Ovary (tissue), 10 donors: ENCODE measurements at places on chromosomes 5 and 9. TPM values are rescaled to one million over a fixed set of nuclear protein-coding genes. Genes with fewer than 3 reads are reported as not detected.

CFAP157 gene
- total RNA-seq: 4.2 TPM

DNA sequence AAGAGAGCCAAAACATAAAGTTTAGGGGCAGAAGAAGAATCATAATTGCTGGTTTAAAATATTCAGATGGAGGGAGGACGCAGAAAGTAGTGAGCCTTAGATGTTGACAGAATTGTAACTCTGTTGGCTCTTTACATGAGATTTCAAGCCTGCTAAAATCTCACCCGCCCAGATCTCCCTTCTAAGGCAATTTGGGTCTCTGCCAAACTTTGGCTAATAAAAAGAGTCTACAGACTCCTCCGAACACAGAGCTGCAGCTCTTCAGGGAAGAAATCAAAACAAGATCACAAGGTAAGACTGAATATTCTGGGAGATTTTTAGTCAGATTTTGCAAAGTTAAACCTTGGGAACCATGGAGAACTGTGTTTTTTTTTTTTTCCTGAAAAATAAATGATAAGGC lies at the start of gene IL33:
IL33 (plus strand) TSS at position 246 of the 400 bp plus-strand sequence. CDS start 25,888 bp downstream, outside the sequence.
- DNase-seq: no peak

STK32A gene
- total RNA-seq: 7.3 TPM

DNA sequence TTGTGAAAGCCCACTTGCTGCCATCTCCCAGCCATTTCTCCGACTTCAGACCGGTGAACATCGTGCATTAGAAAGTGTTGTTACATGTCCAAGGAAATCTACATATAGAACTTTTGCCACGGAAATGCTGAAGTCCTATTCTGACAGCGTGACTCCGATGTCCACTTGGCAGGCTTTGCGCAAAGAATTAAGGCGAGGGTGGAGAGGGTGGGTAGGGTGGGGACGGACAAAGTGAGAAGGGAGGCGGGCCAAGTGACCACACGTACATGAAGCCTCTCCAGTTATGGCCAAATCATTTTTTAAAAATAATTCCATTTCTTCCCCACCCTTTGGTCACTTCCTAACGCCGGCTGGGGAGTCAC lies 460 bp upstream of the ACO1 start:
- DNase-seq: no peak

GRCh38 chr9:69697475-69697874 lies 25.3 kb upstream of the APBA1 start:
- peak; percentile 10 for DNase-seq

FOXD4L6 gene
- total RNA-seq: not detected

DNA sequence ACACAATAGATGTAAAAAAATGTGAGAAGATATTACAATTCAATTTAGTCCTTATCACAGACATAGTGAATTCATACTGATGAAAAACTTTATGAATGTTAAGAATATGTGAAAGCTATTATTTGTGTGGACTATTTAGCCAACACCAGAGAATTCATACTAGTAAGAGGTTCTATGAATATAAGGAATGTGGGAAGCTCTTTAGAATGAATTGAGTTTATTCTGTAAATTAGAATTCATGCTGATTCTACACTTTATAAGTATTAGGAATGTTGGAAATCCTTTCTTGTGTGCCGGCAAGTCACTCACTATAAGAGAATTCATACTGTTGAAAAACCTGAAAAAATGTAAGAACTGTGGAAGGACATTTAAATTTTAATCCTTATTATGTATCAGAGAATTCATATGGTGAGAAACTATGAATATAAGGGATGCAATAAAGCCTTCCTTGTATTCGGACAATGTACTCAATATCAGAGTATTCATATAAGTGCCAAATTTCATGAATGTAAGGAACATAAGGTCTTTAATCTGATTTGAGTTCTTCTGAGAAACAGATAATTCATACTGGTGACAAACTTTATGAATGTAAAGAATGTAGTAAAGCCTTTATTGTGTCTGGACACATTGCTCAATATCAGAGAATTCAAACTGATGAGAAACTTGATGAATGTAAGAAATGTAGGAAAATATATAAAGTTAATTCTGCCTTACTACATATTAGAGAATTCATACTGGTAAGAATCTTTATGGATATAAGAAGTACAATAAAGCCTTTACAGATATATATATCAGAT lies 21.6 kb upstream of the PCDHA1 start:
- no peak for DNase-seq

DNA sequence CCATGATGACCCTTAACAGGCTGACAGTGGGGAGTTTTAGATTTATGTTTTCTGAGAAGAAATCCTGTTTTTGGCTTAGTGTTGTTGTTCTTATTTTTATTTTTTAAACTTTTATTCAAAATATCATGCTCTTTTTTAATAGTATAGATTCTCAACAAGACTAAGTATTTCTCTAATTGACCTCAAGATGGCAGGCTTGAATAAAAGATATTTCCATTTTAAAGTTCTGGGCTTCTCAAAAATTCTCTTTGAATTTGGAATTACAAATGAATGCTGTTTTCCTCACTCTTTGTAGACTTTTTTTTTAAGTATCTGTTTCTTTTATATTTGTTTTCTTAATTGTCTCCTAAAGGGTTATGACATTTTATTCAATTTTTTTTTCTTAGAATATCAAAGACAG lies 50.0 kb upstream of the SH3GL2 start:
- DNase-seq: no peak

DNA sequence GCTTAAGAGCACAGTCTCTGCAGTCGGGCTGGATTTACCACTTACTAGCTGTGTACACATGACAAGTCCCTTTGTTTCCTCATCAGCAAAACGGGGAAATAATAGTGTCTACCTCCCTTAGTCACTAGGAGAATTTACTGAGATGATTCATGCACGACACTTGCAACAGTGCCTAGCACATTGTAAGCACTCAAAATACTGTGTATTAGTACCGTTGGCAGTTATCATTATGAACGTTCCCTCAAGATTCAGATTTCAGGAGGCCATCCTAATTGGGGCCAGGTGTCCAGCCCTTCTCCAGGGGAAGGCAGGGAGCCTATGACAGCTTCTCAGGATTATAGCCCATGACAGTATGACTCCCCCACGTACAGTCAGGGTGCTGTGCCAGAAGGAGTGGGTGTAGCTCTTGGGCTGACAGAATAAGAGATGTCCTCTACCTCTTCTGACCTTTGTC lies 164.3 kb downstream of the DOCK2 start:
- DNase-seq: no peak

DNA sequence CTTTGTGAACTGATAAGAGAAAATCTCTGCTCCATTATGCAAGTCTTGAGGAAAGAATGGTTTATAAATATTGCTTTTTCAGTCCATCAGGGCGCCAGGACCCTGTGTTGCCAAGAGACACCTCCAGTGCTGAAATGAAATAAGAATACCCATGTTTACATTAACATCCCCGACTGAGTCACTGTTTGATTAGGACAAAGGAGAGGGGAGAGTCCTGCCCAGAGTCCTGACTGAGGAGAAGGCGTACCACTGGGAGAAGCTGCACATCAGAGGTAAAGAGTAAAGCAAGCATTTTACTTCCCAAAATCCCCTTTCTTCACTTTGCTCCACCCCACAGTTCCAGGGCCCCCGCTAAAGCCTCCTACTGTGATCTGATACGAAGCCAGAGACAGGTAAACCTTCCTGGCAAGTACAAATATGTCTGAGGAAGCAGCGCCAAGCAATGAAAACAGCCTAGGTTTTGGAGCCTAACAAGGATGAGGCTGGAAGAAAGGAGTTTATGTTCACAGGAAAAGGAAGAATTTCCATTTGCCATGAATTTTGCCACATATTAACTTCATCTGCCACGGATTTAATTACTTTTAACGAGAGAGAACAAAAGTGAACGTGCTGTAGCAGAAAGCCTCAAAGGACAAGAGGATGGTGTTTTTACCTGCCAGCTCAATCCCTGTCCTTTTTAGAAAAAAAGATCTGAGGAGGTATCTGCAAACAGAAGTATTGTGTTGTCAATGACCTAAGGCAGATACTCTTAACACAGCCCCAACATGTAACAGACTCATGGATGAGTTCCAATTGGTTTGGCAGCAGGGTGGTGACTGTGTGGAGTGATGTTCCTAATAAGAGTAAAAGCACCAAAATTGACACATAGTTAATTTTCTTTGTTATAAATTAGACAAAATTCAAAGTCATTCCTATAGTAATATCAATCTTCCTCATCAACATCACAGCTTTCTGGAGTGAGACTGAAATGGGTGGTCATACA lies 209.4 kb upstream of the TLE4 start:
- DNase-seq: no peak

GRCh38 chr5:142827934-142828576 lies 57.9 kb downstream of the ARHGAP26 start:
- no peak for DNase-seq

DNA sequence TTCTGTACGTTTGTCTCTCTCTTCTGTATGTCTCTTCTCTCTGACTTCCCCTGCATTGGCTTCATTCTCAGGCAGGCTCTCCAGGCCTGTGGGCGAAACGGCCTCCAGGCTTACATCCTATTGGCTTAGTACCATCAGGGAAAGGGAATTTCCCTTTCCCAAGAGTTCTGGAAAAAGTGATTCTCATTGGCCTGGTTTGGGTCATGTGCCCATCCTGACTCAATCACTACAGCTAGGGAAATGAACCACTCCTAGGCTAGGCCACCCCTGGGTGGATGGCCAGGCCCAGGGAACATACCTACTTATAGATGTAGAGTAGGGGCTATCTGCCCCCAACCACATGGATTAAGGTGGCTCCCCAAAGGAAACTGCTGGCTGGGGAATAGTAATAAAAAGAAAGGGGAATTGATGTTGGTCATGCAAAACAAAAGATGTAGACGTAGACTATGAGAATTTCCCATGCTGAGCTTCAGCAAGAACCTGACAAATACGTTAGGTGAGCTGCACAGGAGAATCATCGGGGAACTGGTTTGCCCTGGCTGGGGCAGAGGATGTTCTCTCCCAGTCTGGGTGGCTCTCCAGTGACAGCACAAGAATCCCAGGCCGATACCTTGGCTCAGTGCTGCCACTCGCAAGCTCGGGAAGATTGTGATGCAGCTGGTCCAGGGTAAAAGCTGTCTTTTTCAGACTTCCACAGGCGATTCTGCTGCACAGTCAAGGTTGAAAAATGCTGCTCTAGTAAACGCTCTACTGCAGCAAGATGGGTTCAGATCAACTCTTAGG lies 3.7 kb upstream of the EGR1 start:
- no peak for DNase-seq

DNA sequence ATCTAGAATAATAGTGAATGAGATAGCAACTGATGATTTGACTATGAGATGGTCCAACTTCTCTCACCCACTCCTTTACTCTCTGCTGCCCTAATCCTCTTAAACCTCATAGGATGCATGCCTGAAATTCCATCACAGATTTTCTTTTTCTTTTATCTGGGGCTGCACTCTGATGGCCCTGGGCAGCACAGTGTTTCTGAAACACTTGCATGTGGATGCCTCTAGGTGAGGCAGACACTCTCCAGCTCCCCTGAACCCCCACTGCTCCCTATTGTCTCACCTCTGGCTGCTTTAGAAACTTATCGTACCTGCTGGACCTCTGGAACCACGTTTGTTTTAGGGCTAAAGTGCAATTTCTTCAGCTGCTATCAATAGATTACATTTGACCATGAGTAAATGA lies 67.5 kb downstream of the HTR4 start:
- no peak for DNase-seq

DNA sequence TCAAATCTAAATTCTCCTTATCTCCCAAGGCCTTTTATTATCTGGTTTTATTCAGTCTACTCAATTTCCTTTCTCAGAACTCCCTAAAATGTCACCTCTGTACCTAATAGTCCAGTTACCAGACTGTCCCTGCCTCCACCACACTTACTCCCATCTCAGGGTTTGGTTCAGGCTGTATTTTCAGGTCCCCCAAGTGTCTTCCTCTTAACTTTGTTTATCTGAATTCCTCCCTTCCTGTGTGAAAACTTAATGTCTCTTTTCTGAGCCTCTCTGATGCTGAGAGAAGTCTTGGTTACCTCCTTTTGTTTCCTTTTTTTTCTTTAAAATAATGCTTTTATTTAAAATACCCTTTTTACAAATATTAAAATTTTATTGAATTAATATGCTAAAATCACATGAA lies 133.4 kb downstream of the PAM start:
- DNase-seq: no peak

HSD17B3 gene
- total RNA-seq: 0.64 TPM

DNA sequence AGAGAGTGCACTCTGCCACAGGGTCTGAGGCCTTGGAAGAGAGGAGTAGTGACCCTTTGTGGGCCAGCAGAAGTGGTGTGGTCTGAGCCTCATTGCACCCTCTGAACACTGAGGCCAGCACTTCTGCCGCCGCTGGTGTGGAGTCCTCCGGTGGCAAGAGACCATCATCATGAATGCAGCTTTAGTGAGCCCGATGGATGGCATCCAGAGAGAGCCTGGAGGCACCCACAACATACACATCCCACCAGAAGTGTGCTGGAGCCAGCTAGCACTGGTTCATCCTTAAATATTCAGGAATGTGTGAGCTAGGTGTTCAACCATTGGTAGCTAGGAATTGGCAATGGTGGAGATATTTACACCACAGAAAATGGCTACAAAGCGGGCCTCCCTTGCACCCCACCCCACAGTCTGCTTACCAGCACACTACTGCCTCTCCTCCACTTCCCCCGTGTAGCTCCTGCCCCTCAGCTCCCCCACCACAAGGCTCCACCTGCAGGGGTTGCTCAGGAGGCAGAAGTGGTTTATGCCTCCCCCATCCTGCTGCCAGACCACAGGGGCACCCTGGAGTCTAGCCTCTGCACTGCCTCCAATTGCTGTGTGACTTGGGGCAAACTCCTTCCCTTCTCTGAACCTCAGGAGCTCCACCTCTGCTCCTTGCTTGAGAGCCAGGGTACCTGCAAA lies 16.4 kb downstream of the SLC6A7 start:
- DNase-seq: no peak

CCDC192 gene
- 2.6 TPM for total RNA-seq

NR2F1 gene
- 109 TPM for total RNA-seq

DNA sequence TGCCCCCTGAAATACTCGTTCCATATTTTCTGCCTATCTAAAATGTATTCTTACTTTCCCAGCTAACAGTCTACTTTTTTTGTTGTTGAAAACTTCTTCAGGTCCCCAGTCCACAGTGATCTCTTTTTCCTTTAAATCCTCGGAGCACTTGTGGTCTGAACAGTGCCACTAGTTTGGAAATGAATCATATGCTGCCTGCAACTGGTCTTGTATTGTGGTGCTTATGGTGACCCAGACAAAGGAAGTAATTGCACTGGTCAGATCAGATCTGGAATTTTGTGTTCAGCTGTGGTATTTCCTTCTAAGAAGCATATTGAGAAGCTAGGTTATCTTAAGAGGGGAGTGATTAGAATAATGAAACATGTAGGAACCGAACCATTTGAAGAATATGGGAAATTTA lies 2.9 kb downstream of the UNC13B start:
- no peak for DNase-seq
